ENCODE measurements at places on chromosomes 3 and 15.

DNA sequence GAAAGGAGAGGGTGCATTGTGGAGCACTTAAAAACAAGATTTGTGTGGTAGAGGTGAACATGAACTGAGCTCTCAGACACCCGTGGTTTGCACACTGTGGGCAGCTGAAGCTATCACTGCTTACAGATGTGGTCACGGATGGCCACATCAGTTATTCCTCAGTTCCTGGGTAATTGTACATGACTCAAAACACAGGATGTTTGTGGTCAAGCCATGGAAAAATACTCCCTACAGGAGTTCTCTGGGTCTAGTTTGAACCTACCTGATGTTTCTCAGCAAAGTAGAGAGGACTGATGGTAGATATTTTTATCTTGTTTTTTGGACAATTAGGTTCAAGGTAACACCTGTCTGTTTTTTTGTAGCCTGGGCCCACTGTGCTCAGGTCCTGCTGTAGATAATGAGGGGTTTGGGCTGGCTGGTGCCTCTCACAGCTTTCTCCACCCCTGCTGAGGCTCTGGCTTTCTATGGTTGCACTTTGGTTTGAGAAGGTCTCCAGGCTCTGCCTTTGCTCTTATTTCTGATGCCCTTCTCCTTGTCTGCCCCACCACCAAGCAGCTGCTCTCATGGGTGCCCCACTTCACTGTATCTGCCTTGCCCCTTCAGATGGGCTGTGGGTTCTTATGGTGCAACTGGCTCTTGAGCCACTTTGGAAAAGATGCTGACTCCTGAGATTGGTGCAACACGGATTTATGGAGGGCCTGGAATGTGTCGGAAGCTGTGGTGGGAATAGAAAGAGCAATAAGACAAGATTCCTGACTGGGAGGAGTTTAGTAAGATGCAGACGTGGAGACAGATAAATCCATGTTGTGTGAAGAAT is 40.1 kb downstream of the CDCP1 start:
- DNase-seq, result peak; percentile 43

- no peak for DNase-seq
These were observed 58.1 kb downstream of the SNX4 start for GRCh38 chr3:125461896-125462295.

DNA sequence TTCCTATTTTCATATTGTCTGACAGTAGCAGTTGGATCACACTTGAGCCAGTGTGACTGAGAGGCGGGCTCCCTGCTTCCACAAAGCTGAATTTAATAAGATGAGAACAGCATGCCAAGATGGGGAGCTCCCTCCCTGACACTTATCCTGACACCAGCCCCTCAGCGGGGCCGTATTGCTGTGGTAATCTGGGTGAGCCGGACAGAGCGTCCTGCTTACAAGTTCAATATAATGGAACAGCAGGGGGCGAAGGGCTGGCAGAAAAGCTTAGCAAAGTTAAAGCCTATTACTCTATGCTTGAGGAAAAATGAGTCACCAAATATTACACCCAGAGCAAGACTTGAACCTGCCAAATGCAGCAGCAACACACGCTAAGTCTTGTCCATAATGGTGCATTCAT is 163.8 kb upstream of the CMC1 start:
- no peak for DNase-seq

DNA sequence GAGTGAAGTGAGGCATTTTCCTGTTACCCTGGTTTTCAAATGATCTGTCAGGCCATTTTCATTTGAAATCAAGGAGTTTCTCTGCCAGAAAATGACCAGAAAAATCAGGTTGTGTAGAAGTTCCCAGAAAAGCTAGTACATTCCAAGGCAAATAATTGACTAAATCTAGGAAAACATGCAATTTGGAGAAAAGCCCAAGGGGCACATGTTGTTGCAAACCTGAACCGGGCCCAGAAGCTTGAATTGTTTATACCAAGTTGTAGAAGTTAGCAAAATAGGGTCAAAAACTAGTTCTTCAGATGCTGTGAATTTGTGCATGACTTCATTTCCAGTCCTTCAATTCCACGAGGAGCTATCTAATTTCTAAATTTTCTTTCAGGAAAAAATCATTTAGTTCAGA is 31.0 kb downstream of the TRIM42 start:
- DNase-seq, result no peak

DNA sequence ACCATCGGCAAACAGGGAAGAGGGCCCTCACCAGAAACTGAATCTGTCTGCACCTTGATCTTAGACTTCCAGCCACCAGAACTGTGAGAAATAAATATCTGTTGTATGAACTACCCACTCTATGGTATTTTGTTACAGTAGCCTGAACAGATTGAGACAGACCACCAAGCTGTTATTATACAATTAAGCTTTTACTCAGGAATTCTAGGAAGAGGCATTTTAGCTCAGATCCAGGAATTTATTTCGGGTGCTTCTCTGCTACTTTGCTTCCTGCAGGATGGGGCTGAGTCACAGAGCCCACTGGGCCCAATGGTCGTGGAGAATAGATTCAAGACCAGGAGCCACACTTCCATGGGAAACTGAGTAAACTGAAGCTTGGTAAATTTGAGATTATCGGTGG is 145.5 kb upstream of the PFN2 start:
- DNase-seq, result no peak

DNA sequence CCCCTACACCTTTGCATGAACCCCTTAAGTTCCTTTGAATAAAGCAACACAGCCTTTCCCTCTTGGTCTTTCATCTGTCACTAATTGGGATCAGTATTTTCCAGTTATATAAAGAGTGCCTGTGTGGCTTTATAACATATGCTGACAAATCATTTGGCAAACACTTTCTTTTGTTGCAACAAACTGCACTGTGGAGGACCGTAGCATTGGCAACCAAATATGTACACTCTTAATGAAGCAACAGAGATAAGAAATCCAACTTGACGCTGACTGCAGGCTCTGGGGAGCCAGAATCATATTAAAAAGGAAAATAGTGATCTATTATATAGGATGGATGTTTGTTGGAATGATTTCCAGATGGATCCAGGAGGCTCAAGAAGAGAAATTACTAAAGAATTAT is 120.1 kb upstream of the PRICKLE2 start:
- DNase-seq, result no peak

GRCh38 chr3:117285737-117286136 is 576.2 kb downstream of the TUSC7 start:
- DNase-seq, result no peak

DNA sequence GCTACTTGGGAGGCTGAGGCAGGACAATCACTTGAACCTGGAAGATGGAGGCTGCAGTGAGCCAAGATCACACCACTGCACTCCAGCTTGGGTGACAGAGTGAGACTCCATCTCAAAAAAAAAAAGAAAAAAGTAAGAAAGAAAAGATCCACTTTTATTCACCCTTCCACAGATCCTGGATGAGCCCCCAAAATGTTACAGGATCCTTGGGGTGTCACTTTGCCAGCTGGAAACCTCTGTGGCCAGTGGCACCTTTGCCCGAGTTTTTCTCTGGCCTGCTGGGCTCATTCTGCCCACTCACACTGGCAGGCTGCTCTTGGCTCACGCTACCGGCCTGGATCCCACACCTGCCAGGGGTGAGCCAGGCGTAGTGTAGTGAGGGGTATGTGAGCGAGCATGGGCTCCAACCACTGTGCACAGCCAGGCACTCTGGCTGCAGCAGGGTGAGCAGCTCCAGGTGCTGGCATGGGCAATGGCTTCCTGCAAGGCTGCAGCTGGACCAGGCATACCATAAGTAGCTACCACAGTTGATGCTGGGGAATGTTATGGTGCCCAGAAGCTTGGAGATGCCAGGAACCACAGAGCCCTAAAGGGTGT is 57.8 kb upstream of the C15orf39 start:
- DNase-seq, result no peak

- DNase-seq, result no peak
These were observed 27.8 kb upstream of the PIK3CB start for GRCh38 chr3:138862531-138862923.

DNA sequence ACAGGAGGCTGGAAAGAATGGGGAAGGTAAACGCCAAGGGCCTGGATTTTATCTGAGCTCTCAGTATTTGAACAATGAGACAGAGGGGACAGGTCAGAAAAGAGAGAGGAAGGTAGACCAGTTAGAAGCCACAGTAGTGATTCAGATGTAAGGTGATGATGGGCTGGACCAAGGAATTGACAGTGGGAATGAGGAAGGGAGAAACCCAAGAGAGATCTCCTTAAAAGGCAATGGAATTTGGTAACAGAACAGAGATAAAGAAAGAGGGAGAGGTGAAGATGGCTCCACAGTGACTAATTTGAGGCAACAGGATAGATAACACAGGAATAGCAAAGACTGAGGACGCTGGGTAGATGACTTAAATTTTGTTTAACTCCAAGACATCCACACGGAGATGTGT is 11.4 kb upstream of the HEG1 start:
- DNase-seq, result no peak

- DNase-seq, result no peak
These were observed 6.1 kb upstream of the MESP2 start for GRCh38 chr15:89770041-89770440.

- no peak for DNase-seq
These were observed 28.3 kb upstream of the ARL14 start for GRCh38 chr3:160648701-160649100.

- DNase-seq, result no peak
These were observed 99.9 kb downstream of the EEFSEC start for GRCh38 chr3:128253150-128253549.

All from effector CD4-positive, alpha-beta T cell (primary cell).